ENCODE measurements at places on chromosomes 4 and X.

DNA sequence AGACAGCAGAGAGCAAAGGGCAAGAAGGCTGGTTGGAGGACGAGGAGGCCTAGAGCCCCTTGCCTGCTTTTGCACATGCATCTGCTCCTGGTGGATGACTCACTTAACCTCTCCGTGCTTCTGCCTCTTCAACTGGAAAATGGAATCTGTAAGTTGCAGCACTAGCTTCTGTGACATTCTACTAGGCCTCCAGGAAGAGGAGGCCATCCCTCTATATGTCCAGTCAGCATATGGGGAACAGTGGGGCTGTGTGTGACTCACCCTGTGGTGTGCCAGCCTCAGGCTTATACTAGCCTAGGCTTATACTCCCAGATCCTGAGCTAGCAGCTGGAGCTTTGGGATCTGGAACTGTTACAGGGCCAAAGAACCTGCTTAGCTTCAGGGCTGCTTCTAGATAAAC lies 36.0 kb downstream of the RTL9 start:
- DNase-seq: no peak

- no peak for DNase-seq
These were observed 30.1 kb downstream of the RTL5 start for GRCh38 chrX:72101597-72102037.

GRCh38 chrX:112849016-112849415 lies 8.4 kb upstream of the AMOT start:
- no peak for DNase-seq

- DNase-seq: no peak
These were observed 10.6 kb downstream of the SYTL4 start for GRCh38 chrX:100721328-100721727.

DNA sequence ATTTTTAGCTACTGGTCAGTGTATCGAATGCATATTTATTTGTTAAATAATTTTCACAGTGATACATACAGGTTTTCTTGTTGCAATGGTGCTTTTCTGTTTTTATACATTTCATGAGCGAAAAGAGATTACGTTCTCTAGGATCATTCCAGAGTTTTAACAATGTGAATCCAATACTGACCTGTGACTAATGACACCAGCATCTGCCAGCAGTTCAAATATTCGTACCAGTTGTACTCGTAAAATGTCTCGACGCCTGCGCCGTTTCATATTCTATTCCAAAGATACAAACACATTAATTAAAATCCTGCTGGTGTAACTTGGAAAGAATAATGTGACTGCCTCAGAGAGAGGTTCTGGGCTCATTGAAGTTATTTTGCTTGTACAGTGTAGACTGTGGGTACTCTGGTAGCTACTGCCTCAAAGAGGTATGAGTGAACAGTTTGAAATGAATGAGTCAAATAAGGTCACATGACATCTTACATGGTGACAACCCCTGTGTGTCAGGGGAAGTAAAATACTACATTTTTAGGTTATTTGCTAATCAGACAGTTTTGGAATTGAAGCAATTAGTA lies 80.7 kb downstream of the ZAR1 start:
- DNase-seq: no peak

- DNase-seq: no peak
These were observed 25.1 kb downstream of the ARL13A start for GRCh38 chrX:100994352-100995281.

GRCh38 chr4:85391589-85392410 lies 83.2 kb upstream of the ARHGAP24 start:
- DNase-seq: no peak

DNA sequence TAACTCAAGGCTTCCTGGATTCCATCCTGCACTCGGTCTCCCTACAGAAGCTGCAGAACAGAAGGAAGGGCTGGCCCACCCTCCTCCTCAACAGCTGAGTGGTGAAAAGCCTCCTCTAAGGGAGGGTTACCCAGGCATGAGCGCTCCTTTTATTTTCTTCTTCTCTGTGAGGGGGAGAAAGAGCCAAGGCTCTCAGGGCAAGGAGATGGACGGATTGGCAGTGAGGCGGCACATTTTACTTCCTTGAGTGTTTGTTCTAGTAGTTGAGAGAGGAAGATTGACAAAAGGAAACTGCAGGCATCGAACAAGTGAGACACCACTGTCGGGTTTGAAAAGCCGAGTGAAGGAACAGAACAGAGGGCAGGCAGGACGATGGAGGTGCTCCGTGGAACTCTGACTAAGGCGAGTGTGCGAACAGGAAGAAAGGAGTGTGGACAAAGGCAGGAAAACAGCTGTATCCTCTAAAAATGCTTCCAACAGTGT lies 38.4 kb upstream of the STS start:
- no peak for DNase-seq

DNA sequence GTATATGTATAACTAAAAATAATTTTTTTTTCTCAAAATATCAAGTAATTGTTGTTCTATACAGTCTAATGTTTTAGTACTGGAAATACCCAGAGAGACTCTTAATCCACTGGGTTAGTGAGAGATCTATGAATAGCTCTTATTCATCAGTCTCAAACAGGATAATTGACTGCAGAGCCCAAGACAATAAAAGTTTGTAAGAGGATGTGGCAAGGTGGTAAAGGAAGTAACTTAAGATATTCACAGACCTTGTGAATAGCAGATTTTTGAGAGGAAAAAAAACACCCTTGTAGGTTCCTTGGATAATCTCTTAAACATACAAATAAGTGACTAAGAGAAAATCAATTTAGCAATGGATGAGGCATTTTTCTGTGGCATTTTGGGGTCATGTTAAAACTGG lies 210.9 kb upstream of the FAM241A start:
- DNase-seq: no peak

DNA sequence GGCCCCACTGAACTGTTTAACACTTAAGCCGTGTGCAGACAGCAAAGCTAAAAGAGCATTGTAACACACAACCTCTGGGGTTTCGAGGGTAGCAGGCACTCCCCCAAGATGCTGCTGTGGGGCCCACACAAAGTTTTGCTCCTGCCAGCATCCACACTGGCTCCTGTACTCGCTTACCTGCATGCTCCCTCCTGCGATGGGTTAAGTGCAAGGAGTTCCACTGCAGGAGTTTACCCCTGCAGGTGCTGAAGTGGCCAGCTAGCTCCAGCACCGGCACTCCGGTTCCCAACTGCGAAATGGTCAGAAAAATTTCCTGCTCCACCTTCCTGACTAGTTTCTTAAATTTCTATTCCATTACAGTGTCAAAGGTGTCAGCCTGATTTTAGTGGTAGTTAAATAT lies 443.5 kb downstream of the PCDH10 start:
- no peak for DNase-seq

DNA sequence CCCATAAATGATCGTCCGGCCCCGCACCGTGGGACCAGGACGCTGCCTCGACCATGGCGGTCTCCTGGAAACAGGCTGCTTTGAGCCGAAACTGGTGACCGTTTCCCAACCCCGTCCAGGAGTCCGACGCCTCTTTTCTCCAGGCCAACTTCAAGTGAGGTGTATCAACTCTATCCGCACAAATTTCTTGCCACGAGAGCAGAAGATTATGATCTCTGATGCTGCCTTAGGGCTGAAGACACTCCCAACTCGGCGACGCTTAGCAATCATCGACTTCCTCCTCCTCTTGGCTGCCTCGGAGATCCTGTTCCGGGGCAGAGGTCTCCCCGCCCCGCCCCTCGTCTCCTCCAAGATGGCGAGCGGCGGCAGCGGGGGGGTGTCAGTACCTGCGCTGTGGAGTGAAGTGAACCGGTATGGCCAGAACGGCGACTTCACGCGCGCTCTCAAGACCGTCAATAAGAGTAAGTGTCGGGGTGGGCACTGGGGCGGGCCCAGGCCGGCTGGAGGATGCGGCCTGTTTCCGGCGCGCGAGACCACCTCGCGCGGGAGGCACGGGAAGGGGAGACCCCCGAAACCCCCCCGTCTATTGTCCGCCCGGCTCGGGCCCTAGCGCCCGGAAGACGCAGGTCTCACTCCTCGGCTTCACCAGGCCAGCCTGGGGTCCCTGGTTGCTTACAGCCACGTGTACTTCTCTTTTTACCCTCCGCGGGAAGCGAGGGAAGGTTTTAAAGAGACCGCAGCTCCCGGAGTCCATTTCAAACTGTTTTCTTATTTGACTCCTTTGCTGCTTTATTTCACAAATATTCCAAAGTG lies at the start of gene SRP72:
Gene SRP72 (plus strand): TSS at position 334 of the 813 bp plus-strand sequence. CDS start 19 bp downstream, at position 353.
- DNase-seq: peak; percentile 72

DNA sequence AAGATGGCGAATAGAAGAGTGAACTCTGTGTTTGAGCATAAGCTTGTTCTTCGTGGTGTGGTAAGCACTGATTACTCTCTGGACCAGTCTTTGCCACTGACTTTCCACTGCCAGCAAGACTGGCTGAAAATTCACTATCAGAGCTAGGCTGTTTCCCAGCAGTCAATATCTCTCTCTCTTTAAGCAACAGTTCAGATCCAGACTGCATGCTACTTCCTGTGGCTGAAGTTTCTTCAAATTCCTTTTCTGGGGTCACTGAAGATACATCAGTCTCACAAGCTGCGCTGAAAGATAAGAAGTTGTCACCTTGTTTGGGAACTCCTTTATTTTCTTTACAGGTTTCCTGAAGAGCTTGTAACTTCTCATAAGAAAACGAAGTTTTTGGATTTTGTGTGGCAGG lies 54.0 kb upstream of the FAM120C start:
- DNase-seq: no peak

DNA sequence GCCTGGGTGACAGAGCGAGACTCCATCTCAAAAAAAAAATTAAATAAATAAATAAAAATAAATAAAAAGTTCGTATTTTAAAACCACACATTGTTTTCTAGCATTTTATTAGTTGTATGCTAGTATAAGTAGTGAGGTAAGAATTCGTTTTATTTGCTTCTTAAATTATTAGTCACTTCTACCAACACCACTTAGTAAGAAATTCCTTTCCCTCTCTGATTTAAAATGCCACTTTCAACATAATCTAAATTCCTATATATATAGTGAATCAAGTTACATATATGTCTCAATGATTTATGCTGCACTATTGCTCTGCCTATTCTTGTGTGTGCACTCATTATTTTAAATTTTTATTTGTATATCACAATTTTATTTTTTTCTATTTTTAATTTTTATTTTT lies 72.1 kb downstream of the MAGEC1 start:
- no peak for DNase-seq

DNA sequence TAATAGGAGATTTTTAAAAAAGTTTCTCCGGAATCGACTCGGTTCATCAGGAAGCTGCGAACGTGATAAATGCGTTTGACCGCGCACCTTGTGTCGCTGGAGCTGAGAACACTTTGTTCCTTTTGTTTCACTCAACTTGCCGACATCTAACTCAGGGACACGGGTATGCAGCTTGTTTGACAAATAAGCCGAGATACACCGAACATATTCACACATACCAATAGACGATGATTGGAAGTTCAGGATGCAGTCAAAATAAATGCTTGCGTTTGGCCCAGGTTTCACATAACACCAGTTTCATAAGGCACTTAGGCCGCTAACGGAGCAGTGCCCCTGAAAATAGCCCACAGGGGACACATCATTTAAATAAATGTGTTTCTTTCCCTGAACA lies 932 bp upstream of the SHISA3 start:
- no peak for DNase-seq

DNA sequence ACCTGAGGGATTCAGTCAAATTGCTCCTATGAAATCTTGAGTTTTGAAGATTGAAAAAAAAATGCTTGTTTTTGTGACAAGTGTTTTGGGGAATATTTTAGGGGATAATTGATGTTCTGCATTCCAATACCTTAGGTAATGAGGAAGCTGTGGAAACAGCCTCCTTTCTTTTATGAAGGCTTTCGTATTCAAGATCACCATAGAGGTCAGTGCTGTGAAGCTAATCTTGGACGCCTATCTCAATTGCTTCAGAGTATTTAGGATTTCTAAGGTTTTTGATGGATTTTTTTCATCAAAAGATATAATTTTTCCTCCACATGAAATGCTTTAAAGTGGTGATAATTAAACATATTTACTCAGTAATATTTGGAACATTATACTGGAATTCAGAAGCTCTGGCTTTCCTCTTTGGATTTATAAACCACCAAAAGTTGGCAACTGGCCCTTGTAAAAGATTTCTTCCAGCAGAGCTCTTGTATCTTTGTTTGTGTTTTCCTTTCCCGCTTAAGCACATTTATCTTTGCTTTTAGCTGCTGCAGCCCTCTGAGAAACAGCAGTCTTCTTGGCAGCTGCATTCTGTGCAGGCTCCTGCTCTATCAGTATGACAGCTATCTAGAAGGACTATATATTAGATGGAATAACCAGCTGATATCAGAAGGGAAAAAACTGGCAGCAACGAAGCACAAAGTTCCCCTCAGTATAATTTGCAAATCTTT lies 63.7 kb downstream of the HMGB2 start:
- DNase-seq: no peak

GRCh38 chrX:40531056-40531826 lies 49.5 kb upstream of the ATP6AP2 start:
- DNase-seq: no peak

DNA sequence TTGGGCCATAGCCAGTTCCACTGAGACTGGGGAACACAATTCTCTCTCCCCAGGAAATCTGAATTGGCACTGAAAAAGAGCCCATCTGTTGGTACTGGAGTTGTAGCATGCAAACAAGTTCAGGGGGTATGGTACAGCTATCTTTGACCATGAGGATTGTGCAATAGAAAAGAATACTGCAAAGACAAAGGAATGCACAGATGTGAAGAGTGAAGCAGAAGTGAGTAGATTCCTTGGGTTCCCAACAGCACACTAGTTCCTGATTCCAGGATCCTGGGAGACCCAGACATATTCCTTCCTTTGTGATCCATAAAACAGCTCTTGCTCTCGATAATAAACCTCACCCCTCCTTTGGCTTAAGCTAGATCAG lies 43.3 kb upstream of the CTAG2 start:
- no peak for DNase-seq

- no peak for DNase-seq
These were observed 45.2 kb upstream of the CLCN4 start for GRCh38 chrX:10111364-10112148.

GRCh38 chr4:182465979-182466378 lies 222.8 kb downstream of the TENM3 start:
- no peak for DNase-seq

GRCh38 chrX:33183361-33183760 lies 28.0 kb downstream of the DMD start:
- no peak for DNase-seq

- DNase-seq: no peak
These were observed 1391.1 kb downstream of the FSTL5 start for GRCh38 chr4:160772668-160773067.

DNA sequence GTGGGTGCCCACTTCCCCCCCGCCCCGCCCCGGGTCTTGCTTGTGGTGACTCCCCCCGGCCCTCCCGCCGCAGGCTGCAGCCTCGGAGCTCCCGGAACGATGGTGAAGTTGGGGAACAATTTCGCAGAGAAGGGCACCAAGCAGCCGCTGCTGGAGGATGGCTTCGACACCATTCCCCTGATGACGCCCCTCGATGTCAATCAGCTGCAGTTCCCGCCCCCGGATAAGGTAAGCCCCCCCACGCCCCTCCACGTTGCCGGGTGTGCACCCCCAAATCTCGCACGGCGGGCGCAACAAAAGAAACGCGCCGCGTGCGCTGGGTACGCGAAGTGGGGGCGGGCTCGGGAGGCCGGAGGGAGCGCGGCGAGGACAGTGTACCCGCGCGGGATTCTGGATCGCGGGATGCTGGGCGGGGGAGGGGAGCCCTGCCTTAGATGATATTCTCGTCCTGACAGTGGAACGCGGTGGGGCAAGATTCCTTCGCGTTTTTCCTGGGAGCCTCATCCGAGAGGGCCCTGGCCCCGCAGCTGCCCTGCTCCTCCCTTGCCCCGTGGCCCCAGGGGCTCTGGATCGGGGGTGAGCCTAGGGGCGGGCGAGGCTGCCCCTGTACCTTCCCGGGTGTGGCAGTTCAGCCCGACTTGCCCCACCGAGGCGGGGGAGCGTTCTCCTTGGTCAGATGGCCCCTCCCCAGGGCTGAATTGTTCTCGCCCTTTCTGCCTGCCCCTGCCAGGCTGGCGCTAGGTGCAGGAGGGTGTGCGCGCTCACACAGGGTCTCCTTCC lies 819 bp downstream of the NSG1 start:
- no peak for DNase-seq

Data from GM12892 (cell line).